Stromal cell of bone marrow (primary cell): ENCODE measurements at places on chromosomes 16 and 17.

DNA sequence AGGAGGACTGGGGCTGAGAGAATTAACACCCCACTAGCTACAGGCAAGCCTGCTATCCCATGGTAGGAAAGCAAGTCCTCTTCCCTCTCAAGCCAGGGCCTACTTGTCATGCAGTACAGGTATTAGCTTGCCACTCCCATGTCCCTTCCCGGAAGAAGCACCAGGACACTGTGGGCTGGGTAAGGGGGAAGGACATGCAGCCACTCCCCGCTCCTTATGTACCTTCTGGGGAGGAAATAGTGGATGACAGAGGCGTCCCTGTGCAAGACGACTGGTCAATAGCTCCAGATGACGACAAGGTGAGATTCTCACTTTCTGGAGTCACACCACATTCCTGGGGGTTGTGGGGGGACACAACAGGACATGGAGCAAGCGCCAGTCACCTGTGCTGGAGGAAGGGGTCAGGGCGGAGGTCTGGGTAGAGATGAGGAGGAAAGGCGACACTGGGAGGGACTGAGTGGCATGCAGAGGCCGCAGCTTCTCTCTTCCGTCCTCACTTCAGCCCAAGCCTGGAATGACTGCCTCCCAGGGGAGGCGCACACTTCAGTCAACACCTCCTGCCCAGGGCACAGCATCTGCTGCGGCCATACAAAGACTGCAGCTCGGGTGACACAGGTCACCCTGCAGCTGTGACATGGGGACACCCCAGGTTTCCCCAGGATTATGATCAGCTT, 15.1 kb upstream of the FOXJ1 start:
- DNase-seq, result no peak

DNA sequence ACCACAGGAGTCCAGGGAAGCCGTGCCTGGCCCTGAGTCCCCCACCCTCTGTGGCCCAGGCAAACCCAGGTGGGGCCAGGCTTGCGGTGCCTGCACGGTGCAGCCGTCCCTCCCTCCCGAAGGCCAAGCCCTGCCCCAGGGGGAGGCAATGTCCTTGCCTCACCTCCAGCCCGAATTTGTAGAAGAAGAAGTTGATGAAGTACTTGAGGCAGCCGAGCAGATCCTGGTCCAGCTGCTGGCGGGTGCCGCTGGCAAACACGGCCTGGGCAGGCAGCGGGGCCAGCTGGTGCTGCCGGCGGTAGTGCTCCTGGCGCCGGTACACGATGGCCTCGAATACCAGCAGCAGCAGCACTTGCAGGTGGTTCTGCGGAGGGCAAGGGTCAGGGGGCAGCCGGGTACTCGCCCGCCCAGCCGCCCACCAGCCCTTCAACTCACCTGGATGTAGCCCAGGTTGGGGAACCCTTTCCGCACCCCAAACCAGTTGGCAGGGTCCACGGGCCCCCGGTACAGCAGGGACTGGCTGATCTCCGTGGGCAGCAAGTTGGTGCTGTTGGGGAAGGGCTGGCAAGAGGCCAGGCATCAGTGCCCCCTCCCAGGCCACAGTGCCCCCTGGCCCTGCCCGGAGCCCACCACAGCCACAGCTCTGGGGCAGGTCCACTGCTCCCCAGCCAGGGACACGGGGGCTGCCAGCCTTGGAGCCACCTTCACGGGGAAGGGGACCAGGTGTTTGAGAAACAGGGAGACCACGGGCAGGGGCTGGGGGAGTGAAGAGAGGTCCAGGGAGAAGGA, 26.1 kb downstream of the CTU2 start:
- no peak for DNase-seq

DNA sequence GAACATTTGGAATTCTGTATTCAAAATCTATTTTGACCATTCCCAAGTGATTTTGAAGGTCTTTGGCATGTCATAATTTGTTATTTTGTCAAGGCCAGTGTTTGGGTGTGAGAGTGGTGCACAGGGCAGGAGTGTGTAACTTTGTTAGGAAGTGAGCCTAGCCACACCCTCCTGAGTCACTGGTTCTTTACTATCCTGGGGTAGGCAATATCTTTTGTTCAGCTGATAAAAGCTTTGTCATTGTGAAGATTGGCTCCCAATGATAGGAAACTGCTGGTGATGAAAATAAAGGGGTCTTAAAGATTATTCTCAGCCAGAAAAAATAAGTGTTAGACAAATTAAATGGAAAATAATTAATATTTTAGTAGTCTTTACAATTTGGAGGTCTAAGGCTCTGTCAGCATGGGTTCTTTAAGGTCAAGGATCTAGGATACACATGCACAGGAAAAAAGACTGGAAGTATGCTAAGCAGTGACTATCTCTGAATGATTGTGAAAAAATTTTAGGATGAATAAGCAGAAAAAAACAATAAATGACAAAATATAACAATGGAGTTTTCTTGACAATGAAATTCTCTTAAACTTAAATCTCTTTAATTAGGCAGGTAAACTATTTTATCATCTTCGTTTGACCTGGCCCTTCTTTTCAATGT, 5.1 kb downstream of the UBN1 start:
- DNase-seq, result no peak

DNA sequence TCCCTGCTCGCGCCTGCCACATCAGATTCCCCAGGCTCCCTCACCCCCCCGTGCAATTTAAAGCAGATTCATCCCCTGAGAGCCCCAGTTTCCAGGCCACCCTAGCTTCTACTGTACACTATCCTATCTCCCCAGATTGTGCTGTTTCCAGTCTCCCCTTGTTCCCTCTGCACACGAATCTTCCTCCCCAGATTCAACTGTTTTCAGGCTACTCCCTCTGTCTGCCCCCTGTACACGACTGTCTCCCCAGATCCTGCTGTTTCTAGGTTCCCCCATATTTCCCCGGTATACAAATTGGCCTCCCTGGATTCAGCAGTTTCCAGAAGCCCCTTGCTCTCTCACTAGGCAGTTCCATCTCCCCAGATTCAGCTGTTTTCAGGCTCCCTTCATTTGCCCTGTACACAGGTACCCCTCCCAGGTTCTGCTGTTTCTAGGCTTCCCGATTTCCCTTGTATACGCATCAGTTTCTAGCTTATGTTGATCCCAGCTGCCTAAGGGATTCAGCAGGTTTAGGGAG, 22.9 kb downstream of the COPZ2 start:
- no peak for DNase-seq

GRCh38 chr17:80168371-80168770, 1.5 kb upstream of the CARD14 start:
- no peak for DNase-seq

- peak; percentile 36 for DNase-seq
Observed at GRCh38 chr17:38444151-38444550, 15.9 kb downstream of the ARHGAP23 start.

- no peak for DNase-seq
Observed at GRCh38 chr17:73227379-73227778, 34.3 kb downstream of the CPSF4L start.

- DNase-seq, result no peak
Observed at GRCh38 chr16:47262938-47263337, 119.2 kb upstream of the NETO2 start.

GRCh38 chr17:49596613-49597244, 21.1 kb downstream of the NXPH3 start:
- no peak for DNase-seq

DNA sequence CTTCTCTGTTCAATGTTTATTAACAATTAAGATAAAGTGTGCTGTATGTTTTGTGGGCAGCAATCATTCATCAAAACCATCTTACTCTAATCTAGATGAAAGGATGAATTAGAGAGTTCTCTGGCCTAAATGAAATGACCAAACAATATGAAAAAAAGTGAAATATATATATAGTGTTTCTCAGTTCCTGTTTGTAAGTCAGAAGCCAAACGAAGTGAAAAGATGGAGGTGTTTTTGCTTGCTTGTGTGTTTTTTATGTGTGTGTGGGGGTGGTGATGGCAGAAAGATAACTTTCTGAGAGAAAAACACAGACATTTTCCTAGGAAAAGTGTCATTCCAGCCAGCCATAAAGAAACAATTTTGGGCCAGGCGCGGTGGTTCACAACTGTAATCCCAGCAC, 138.6 kb downstream of the CDH8 start:
- DNase-seq, result no peak

DNA sequence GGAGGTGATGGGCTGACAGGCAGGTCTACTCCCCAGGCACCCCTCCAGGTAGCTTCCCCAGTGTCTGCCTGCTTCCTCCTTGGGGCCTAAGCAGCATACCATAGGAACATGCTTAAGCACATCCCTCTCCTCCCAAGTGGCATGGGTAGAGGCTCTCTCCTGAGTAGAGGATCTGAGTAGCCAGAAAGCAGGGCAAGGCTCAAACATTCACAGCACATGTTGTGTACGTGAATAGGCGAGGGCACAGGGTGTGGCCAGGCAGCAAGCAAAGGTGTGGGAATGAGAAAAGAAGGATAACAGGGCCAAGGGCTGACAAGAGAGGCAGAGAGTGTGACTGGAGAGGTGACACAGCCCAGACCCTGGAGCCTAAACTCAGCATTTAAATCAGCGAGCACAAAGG, 29.7 kb upstream of the GFOD2 start:
- no peak for DNase-seq

- DNase-seq, result no peak
Observed at GRCh38 chr16:52254746-52255145, 292.2 kb downstream of the TOX3 start.

GRCh38 chr17:80352991-80353665, 61.8 kb upstream of the ENDOV start:
- DNase-seq, result no peak

DNA sequence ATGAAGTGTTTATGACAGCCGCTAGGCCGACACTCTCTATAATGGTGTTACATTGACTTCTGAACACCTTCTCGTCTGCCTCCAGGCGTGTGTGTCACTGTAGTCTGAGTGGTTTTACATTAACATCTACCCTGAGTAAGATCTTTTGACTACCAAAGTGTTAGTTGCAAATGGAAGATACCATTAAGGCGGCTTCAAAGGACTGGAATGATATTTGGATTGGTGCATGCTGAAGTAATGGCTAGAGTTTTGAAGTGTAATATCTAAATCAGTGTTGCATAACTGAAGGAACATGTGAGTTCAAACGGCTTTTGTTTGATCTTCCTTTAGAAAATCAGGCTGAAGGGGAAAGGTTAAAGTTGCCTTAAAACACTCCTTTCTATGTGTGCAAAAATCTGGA, 52.2 kb downstream of the BCAS3 start:
- no peak for DNase-seq

GRCh38 chr17:30113213-30113612, 3.4 kb upstream of the NSRP1 start:
- no peak for DNase-seq

- DNase-seq, result no peak
Observed at GRCh38 chr17:27240086-27240801, 53.7 kb upstream of the WSB1 start.

- DNase-seq, result peak; percentile 72
Observed at GRCh38 chr17:45149037-45149668, 878 bp downstream of the HEXIM1 start.

GRCh38 chr16:82460766-82461165, 166.0 kb upstream of the CDH13 start:
- DNase-seq, result no peak

- DNase-seq, result no peak
Observed at GRCh38 chr17:63997341-63998048, 656 bp upstream of the PRR29 start.

DNA sequence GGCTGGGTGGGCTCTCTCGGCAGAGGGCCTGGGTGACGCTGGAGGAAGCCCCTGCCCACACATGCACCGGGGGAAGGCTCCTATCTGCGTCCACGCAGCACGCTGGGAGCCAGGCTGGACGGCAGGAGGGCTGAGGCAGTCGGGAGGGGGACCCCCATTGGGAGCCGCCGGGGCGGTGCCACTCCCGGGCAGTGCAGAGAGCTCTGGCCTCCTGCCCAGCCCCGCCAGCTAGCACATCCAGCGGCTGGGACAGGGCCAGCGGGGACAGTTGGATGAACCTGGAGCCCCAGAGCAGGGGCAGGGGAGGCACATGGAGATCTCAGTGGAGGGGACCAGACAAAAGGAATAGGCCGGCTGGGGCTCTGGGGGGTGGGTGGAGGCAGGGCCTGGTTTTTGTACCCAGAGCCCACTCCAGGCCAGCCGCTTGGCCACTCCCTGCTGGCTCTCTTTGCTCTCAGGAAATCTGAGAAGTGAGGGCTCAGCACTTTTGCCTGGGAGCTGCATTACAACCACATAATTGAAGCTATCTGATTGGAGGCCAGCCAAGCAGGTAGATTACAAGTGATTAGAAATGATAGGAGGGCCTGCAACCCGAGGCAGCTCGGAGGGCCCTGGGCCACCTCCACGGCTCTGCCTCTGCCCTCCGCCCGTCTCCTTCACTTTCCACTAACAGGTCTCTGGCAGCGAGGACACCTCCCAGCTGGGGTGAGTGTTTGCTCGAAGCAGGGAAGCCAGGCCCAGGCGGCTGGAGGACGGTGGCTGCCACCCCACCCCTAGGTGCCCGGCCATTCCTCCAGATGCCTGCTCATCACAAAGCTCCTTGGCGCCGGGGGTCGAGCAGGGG, 40.1 kb downstream of the ENGASE start:
- DNase-seq, result no peak

GRCh38 chr17:40536295-40537171, 28.7 kb downstream of the CCR7 start:
- DNase-seq, result no peak
